COR-L47 (cell line): ENCODE measurements at places on chromosomes 16 and 17.

GRCh38 chr17:78784352-78784751, 2.3 kb upstream of the CYTH1 start:
- DNase-seq = no peak

- no peak for DNase-seq
Measured at GRCh38 chr16:56204816-56205215, 13.5 kb downstream of the GNAO1 start.

DNA sequence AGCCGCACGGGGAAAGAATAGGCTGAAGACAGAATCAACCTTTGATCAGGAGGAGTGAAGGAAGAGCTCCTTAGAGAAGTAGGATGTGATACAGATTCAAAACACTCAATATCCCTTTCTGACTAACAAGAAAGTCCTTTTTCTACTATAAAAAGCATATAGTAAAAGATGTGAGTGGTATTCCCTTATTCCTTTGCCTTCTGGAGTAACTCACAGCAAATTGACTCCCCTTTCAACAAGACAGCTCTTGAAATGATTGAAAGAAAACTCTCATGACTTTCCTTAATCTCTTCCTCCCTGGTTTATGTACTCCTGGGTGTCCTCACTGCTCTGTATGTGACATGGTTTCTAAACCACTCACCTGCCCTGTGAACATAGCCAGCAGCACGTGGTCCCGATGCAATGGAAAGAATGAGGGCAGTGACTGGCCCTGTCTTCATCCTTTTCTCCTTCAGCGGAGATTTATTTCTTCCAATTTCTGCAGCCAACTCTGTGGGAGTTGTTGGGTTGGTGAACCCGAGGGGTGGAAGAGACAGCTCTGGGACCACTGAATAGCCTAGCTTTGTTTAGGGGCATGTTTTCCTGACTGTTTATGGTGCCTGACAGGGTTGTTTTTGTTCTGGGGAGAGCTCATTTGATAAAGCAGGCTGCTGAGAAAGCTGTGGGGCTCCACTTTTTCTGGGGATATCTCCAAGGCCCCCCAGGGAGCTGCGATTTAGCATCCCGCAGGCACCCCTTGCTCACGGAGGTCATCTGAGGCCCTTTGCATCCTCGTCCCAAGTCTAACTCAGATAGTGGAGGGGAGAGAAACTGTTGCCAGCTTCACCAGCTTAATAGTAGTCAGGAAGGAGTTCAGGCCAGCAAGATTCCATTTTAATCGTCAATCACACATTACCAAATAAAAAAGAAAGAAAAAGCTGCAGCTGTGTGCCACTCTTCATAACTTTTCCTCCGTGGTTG, 46.7 kb downstream of the MAP2K6 start:
- no peak for DNase-seq

DNA sequence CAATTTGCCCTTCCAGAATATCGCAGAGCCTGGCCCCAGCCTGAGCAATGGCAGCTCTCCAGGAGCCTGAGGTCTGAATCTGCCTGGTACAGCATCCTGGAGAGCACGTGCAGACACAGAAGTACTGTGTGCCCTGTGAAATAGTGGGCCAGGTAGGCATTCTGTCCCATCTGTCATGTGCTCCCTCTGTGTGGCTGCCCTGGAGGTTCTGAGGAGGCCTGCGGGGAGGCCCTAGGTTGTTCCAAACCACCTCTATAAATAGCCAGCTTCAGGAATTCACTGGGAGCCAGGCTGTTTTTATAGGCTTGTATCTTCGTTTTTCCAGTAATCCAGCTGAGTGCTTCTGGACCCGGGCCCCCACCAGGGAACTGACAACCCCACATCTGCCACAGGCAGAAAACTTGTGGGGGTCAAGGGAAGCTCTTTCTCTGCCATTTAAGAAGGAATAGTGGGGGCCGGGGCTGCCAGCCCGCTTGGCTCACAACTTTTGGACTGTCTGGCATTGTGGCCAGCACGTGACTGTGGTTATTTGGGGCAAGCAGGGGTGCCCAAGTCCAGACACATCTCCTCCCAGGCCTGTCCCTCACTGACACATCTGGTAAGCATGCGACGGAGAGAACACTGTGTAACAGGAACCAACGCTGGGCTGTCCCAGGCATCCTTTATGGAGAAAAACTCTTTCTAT, 356.3 kb upstream of the TNRC6C start:
- DNase-seq = no peak

DNA sequence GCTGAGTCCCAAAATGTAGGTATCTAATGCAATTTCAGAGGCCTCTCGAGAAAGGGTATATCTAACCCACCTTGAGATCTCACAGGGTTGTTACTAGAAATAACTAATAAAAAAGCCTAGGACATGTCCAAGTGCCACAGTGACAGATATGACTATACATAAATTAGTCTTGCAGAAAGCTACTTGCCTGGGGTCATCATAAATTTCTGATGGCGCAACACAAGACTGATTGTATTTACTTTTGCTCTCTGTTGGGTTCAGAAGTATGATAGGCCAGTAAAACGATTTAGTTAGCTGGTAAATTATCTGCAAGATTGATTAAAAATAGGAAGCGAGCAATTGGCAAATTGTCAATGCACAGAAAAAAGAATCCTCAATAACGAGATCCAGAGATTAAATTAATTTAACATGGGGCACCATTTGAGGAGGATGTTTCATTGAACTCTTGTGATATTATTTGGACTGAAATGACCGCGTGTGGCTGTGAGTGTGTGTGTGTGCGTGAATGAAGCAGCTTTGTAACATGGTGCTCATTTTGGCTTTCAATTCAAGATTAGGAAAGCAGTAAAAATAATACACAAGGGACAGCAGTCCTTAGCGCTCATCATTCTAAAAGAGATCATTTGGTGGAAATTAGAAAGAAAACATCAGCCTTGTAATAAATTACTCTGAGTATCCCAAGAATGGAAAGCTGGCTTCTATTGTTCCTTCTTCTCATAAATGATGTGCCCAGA, 157.4 kb upstream of the ZFHX3 start:
- DNase-seq = no peak

GRCh38 chr17:47279062-47279801, 25.6 kb downstream of the ITGB3 start:
- DNase-seq = no peak

- DNase-seq = no peak
Measured at GRCh38 chr16:73553941-73554660, 506.2 kb upstream of the ZFHX3 start.

DNA sequence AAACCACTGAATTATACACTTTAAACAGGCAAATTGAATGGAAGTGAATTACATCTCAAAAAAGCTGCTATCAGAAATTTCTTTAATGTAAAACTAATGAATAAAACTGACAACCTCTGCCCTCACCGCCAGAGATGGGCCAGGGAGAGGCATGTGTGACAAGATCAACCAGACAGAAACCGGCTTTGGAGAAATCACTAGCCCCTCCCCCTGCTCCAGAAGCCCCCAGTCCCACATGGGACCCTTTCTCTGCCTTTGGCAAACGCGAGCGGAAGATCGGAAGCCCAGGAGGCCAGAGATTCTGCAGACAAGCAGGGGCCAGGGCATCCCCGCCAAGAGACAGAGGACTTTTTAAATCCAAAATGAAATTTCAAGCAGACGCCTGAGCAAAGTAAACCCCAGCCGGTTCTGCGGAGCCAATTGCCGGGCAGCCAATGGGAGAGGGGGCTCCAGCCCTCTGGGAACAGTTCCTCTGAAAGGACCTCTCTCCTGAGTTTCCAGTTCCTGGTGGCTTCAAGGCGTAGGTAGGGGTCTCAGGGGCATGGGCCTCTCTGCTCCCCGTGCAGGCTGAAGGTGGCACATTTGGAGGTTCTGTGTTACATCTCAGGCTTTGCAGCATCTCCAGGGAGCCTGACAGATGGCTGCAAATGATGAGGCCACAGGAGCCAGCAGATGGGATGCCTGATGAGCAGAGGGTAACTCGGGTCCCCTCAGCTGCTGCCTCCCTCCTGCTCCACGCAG, 118.1 kb downstream of the GSG1L start:
- no peak for DNase-seq

DNA sequence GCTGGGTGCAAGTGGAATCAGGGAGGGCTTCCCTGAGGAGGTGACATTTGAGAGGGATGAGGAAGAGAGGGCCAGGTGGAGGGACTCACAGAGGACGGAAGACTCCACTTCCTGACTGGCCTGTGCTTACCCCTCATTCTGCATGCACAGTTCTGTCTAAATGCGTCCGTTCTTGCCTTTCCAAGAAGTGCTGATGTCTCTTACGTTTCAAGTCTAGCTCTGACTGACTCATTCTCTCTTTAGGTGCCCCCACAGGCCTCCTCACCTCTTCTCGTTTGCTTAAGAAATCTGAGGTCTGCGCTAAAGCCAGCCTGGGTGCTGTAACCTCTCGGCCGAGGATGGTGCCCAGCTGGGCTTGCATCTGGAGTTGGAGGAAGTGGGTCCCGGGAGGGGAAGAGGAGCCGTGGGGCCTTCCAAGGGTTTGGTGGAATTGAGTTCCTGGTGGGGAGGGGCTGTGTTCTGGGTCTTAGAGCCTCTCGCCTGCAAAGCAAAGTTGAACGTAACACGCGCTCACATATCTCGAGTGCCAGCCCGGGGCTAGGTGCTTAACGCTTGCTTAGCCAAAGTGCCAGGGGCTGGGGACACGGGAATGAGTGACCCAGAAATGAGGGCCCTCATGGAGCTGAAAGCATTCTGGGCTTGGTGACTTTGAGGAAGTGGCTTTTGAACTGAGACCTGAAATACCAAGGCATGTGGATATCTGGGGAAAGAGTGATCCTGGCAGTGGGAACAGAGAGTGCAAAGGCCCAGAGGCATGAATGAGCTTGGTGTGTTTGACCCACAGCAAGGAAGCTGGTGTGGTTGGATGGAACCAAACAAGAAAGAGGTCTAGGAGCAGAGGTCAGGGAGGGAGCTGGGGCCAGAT, 4.8 kb downstream of the IL4R start:
- no peak for DNase-seq

- DNase-seq = no peak
Measured at GRCh38 chr16:64172226-64172625, 949.6 kb downstream of the CDH11 start.

- no peak for DNase-seq
Measured at GRCh38 chr16:1878256-1878655, 6.3 kb upstream of the MEIOB start.

DNA sequence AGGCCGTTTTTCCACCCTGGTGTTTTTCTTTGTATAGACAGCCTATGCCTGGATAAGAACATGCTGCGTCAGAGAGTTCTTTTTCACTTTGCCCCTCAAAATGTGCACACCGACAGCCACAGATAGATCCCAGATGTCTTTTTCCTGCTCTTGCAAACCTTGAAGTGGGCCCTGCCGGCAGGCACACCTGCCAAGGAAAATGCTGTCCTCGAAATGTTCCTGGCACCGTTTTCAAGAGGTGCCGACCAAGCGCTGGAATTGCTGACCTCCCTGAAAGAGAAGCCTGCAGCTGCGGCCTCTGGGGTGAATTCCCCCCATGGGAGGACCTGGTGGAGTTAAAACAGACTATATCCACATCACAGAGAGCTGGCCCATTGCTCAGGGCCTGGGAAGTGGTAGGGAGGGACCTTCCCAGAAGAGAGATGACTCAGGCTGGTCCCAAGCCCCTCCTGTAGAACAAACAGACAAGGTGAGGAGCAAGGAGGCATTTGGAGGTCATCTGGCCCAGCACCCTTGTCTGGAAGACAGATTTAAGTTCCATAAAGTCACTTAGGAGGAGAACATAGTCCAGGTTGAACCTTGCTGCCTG, 668.1 kb downstream of the MAF start:
- no peak for DNase-seq

DNA sequence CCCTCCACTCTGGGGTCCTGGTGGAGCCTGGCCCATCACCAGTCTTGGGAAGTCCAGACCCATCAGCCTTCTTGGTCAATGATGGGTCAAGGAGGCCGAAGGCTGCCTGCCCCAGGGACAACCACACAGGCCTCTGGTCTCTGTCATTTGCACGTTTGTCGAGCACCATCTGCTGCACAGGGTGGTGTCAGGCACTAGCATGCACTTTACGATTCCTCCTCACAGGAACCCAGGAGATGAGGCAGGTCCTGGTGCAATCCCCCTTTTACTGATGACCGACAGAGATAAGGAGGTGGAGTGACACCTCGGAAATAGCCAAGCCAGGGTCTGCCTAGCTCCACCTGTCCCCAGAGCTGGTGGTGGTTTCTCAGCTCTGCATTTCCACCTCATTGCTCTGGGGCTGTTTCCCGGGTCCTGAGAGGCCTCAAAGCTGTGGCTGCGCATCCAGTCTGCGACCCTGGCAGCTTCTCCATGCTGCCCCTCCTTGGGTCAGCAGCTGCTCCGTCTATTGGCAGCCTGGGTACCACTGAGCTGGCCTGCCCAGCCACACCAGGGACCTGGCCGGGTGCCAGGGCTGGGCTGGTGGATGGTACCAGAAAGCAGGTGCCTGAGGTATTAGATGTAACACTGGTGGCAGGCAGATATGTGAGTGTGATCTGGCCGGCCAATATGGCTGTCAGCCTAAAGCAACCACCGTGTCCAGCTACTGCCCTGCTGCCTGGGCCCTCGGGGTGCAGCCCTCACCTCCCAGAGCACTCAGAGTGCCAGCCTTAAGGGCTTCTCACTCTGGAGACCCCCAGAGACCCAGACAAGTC, 10.0 kb downstream of the MMP15 start:
- DNase-seq = peak; percentile 28
